ENCODE measurements at places on chromosomes 3 and 15.

DNA sequence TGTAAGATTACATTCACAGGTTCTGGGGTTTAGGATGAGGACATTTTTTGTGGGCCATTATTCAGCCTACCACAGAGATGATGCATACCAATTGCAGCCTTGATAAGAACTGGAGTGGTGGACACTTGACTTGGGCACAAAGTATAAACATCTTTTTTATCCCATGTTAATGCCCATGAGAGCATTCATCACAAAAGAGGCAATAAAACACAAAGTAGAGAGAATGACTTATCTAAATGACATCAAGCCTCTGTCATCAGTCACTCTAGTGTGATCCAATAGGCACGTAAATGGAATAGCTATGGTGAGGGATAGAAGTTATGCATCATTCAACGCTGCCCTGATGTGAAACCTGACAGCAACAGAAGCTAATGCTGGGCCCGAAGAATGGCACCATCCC is 25.8 kb downstream of the VEPH1 start:
- no peak for DNase-seq

DNA sequence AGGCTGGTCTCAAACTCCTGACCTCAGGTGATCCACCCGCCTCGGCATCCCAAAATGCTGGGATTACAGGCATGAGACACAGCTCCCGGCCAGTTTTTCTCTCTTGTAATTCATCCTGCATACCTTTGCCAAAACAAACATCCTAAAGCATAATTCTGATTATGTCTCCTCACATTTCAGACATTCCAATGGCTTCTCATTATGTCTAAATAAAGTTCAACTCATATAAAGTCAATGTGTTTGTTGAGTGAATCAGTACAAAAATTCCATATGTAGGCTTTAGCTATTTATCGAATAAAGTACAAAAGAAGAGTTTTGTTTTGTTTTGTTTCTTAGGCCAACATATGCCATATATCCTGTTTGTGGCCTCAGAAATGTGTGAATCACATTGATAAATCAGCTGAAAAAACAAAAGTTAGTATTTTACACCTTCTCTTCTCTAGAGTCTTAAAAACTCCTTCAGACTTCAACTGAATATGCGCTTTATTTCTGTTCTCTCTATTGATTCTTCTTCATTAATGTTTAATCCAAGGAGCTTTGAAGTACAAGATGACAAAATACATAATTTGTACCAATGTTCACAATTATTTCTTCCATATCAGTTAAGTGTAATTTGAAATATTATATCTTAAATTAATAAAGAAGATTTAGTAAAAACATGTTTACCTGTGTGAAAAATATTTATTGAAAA is 165.8 kb downstream of the MECOM start:
- DNase-seq = no peak

- DNase-seq = peak; percentile 26
Measured at GRCh38 chr3:35908366-35909232, 269.3 kb downstream of the ARPP21 start.

- no peak for DNase-seq
Measured at GRCh38 chr15:53397041-53397616, 362.3 kb downstream of the WDR72 start.
